ENCODE measurements at places on chromosomes 1 and 21. TPM values are rescaled to one million over a fixed set of nuclear protein-coding genes. Genes with fewer than 3 reads are reported as not detected.

Gene ERICH3
- total RNA-seq: not detected

Gene H3-3A
- 85.4 TPM for total RNA-seq

Gene RPE65
- total RNA-seq: not detected

Gene ASAP3
- 10.5 TPM for total RNA-seq

Gene REG4
- total RNA-seq: not detected

Gene ITLN1
- not detected for total RNA-seq

Gene TRIM46
- total RNA-seq: 1.5 TPM

Gene FCGR3B
- not detected for total RNA-seq

Gene HSD11B1
- 6.8 TPM for total RNA-seq

Gene NGF
- 16.9 TPM for total RNA-seq

Gene CNTN2
- total RNA-seq: under 0.01 TPM

Gene S100A7A
- not detected for total RNA-seq

Gene THEM5
- not detected for total RNA-seq

Gene SPRR3
- total RNA-seq: not detected

Gene RGS4
- 919 TPM for total RNA-seq

Gene S100A2
- 0.85 TPM for total RNA-seq

Gene IGSF5
- not detected for total RNA-seq

Gene MMEL1
- under 0.01 TPM for total RNA-seq

Gene WNT4
- total RNA-seq: not detected

Gene ADAMTS5
- 3.8 TPM for total RNA-seq

Gene FCGR1A
- 0.19 TPM for total RNA-seq

Gene KRTAP7-1
- not detected for total RNA-seq

Gene NPL
- 2.1 TPM for total RNA-seq

Gene SEMA4A
- total RNA-seq: 0.19 TPM

Gene ADCY10
- total RNA-seq: 0.19 TPM

Gene TPRG1L
- 20.0 TPM for total RNA-seq

Gene EGLN1
- 71.5 TPM for total RNA-seq

Gene ZFP69
- 2.8 TPM for total RNA-seq

Gene MROH7
- 0.28 TPM for total RNA-seq

Gene PCP4
- not detected for total RNA-seq

Gene OR2T33
- not detected for total RNA-seq

Gene GPR153
- total RNA-seq: 2.1 TPM

Gene REN
- total RNA-seq: not detected

Gene FCRL2
- total RNA-seq: not detected

Gene DCST1
- not detected for total RNA-seq

Gene TLR5
- 0.28 TPM for total RNA-seq

Gene RASSF5
- total RNA-seq: 0.38 TPM

Gene CRNN
- total RNA-seq: not detected

Gene GPR3
- 0.56 TPM for total RNA-seq

Gene SYPL2
- 0.19 TPM for total RNA-seq

Gene F13B
- total RNA-seq: under 0.01 TPM

Gene AMPD1
- total RNA-seq: not detected

Gene LCE2B
- not detected for total RNA-seq

Gene LAMB3
- total RNA-seq: 11.3 TPM

Gene SLAMF7
- not detected for total RNA-seq

Gene ILDR2
- total RNA-seq: under 0.01 TPM

Gene LEMD1
- total RNA-seq: not detected

Gene PM20D1
- under 0.01 TPM for total RNA-seq

Gene MAP3K7CL
- 41.8 TPM for total RNA-seq

Gene CASQ1
- under 0.01 TPM for total RNA-seq

Gene FCRL5
- total RNA-seq: not detected

Gene TDRD10
- total RNA-seq: 0.28 TPM
